ENCODE measurements at places on chromosomes 1 and 21. TPM values are rescaled to one million over a fixed set of nuclear protein-coding genes. Genes with fewer than 3 reads are reported as not detected.

DNA sequence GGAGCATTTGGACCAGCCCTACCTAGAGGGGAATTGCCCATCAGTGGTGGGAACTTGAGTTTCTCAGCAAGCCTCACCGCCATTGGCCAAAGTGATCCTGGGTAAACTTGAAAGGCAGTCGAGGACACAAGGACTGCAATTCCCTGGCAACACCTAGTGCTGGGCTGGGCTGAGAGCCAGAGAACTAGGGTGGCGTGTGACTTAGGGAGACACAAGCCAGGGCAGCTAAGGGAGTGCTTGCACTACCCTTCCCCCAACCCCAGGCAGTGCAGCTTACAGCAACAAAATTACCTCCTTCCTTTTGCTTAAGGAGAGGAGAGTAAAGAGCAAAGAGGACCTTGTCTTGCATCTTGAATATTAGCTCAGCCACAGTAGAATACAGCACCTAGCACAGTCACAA is 176.9 kb upstream of the PRMT6 start:
- peak; percentile 76 for DNase-seq

- no peak for DNase-seq
Measured at GRCh38 chr1:109582021-109582420, 33.6 kb downstream of the GNAI3 start.

DNA sequence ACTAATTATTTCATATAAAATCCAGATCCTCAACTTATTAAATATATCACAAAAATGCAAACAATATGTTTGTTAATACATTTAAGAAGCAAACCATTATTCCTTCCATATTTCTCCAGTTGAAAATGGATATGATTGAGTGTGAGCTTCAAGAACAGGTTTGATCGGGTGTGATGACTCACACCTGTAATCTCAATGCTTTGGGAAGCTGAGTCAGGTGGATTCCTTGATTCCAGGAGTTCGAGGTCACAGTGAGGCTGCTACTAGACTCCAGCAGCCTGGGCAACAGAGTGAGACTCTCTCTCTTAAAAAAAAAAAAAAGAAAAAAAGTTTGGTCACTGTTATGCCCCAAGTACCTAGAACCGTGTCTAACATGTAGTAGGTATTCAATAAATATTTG is 42.9 kb upstream of the RRP15 start:
- no peak for DNase-seq

- DNase-seq = no peak
Measured at GRCh38 chr1:78758506-78758905, 108.9 kb downstream of the IFI44 start.

GRCh38 chr1:104905322-104905721 is 1155.6 kb downstream of the AMY1C start:
- DNase-seq = no peak

- DNase-seq = no peak
Measured at GRCh38 chr1:229554886-229555621, 3.5 kb downstream of the ABCB10 start.

DNA sequence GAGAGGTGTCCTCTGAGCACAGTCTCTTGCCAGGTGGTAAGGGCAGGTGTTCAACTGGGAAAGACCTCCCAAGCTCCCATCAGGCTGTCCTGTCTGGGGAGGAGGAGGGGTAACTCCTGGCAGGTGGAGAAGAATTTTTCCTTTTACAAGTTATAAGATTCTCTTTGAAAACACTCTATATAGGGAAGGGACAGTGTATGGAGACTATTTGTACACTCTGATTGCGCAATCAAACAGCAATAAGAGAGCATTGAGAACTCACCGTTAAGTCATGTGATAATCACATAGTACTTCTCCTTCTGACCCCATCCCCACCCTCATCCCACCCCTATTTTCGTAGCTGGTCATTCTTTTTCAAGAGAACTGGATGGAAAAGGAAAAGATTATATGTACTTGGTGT is 179.3 kb upstream of the ZNF644 start:
- no peak for DNase-seq

- DNase-seq = no peak
Measured at GRCh38 chr1:199665371-199665770, 362.1 kb upstream of the NR5A2 start.

GRCh38 chr21:25838809-25839208 is 104.0 kb downstream of the GABPA start:
- DNase-seq = no peak

The FABP3 gene
- 4.8 TPM for total RNA-seq

The RHD gene
- not detected for total RNA-seq

The PLA2G2A gene
- 795 TPM for total RNA-seq

The RYR2 gene
- 0.18 TPM for total RNA-seq

The LIPI gene
- total RNA-seq = not detected

Measured in left colon (tissue), 2 donors.